ENCODE measurements at places on chromosomes 3 and 15.

DNA sequence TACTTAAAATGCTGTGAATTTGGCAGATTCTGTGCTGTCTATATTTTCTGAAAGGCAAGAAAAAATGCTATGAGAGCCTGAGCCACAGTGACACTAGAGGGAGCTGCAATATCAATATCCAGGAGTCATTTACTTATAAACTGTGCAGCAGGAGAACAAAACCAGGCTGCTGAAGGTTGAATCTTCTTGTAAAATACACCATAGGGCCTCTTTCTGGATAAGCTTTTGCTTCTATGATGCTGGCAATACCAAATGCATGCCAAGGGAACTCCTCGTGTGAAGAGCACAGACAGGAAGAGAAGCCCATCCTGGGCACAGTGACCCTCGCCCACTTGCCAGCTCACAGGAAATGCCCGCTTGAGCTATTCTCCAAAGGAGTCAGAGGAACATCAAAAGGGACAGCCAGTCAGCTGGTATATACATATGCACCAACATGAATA, 48.0 kb upstream of the TSPAN3 start:
- peaks cover 3% of the 10 kb centered on the region for H3K36me3 ChIP-seq
- no peak for DNase-seq
- H3K4me3 ChIP-seq, result no peak overlapping the region
- H3K27ac ChIP-seq, result no peak overlapping the region
- H3K4me1 ChIP-seq, result no peaks in the 10 kb centered on the region
- H3K27me3 ChIP-seq, result peaks cover 9% of the 10 kb centered on the region

DNA sequence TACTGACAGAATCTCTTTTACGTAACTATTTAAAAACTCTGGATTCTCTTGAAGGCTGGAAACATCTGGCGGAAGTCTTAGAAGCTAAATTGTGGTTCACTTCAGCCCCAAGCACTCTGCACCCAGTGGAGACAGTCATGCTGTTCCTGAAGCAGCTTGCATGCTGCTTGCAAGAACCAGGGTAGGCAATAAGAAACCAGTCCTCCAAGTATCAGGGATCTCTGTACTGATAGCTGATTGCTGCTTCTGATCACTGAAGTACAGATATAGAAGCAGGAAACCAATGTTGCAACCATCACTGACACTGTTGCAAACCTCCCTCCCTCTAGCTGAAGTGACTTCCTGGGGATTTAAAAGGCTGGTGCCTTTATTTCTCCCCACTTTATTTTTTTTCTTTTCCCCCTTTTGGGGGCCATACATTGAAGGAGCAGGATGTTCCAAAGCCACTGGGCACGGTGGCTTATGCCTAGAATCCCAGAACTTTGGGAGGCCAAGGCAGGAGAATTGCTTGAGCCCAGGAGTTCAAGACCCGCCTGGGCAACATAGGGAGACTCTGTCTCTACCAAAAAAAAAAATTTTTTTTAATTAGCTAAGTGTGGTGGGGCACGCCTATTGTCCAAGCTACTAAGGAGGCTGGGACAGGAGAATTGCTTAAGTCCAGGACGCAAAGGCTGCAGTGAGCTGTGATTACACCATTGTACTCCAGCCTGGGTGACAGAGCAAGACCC, 15.3 kb downstream of the SPCS1 start:
- no peaks in the 10 kb centered on the region for H3K4me1 ChIP-seq
- no peak overlapping the region for H3K27ac ChIP-seq
- no peak overlapping the region for H3K4me3 ChIP-seq
- H3K27me3 ChIP-seq, result no peaks in the 10 kb centered on the region
- DNase-seq, result no peak

DNA sequence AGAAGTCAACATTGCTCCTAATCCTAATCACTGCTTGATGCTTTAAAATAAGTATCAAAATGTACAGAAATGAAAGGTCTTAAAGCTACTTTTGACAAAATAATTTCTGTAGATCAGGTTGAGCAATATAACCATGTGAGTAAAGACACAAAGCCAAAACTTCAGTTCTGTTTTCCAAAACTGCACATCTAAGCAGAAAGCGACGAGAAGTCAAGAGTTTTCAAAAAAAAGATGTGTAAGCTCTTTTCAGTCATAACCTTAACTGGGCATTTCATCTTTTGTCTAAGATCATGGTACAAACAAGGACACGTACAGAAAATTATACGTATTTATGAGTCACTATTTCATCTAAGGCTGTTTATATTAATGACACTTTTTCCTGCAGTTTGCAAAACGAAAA, 608.8 kb downstream of the FOXP1 start:
- H3K4me1 ChIP-seq, result peaks cover 13% of the 10 kb centered on the region
- no peak for DNase-seq
- H3K36me3 ChIP-seq, result peaks cover 95% of the 10 kb centered on the region
- no peak overlapping the region for H3K27ac ChIP-seq
- no peaks in the 10 kb centered on the region for H3K27me3 ChIP-seq
- H3K4me3 ChIP-seq, result no peak overlapping the region

- peaks cover 46% of the 10 kb centered on the region for H3K36me3 ChIP-seq
- H3K27me3 ChIP-seq, result no peaks in the 10 kb centered on the region
- H3K4me3 ChIP-seq, result no peak overlapping the region
- no peaks in the 10 kb centered on the region for H3K4me1 ChIP-seq
- no peak overlapping the region for H3K27ac ChIP-seq
These were observed 56.3 kb downstream of the CCR4 start for GRCh38 chr3:33007776-33008175.

DNA sequence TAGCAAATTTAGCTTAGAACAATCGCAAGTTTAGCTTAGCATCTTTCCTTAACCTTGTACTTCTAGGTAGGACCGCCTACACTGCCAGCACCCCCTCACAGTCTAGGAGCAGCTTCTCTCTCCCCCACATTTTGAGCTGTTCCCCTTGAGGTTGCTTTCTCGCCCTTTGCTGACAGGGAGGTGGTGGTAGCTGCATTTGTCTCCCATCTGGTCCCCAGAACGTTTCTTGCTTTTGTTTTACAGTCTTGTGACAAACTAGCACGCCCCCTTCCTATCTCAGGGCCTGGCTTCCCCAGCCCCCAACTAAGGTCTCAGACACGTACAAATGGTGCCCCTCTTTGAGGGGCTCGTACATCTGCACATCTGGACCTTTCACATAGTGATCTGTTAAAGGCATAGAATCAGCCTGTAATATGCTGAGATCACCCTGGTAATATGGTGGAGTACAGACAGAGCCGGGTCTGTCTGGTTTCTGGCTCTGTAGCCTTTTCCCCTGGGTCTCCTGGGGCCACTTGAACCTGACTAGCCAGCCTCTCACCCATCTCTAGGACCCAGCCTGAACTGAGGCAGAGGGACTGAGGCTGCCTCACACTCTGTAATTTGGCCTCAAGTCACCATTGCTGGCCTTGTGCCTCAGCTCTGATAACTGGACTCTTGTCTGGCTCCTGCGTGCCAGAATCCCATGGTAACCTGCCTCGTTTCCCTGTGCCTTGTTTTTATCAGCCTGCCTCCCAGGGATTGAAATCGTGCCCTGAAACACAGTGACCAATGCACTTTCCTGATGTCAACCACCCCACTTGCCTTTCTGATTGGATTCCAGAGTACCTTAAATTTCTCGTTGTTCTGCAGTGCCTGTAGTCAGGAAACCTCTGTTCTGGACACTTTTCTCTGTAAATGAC, 27.7 kb downstream of the CRTC3 start:
- no peak overlapping the region for H3K4me3 ChIP-seq
- DNase-seq, result no peak

DNA sequence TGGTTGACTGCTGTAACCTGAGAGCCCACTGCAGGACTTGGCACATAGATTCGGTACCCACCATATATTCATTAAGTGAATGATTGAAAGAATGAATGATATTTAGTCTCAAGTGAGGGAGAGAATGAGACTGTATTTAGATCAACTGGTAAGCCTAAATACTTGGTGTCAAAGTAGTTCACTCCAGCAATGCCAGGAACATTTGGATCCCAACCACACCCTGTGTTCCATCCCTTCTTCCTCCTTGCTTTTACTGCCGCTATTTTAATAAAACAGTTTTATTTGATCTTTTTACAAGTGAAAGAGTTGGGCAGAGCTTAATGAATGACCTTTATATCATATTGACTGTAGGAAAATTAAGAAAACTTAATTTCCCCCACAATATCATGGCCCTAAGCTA, 473.6 kb upstream of the CBLB start:
- H3K27me3 ChIP-seq, result peaks cover 3% of the 10 kb centered on the region
- H3K4me1 ChIP-seq, result no peaks in the 10 kb centered on the region
- no peak overlapping the region for H3K27ac ChIP-seq
- no peak for DNase-seq

- no peak overlapping the region for H3K27ac ChIP-seq
- H3K27me3 ChIP-seq, result peaks cover 30% of the 10 kb centered on the region
- H3K36me3 ChIP-seq, result no peaks in the 10 kb centered on the region
- H3K4me1 ChIP-seq, result no peaks in the 10 kb centered on the region
- DNase-seq, result no peak
- no peak overlapping the region for H3K4me3 ChIP-seq
These were observed 7.7 kb upstream of the ROPN1B start for GRCh38 chr3:125961289-125961589.

GRCh38 chr3:147930232-147930807, 521.2 kb downstream of the ZIC1 start:
- H3K4me1 ChIP-seq, result peaks cover 25% of the 10 kb centered on the region
- no peaks in the 10 kb centered on the region for H3K36me3 ChIP-seq
- peak overlapping the region; percentile 50 for H3K27ac ChIP-seq
- no peaks in the 10 kb centered on the region for H3K27me3 ChIP-seq
- DNase-seq, result no peak

- peaks cover 45% of the 10 kb centered on the region for H3K4me1 ChIP-seq
- H3K4me3 ChIP-seq, result no peak overlapping the region
- DNase-seq, result no peak
These were observed 42.1 kb downstream of the CCDC33 start for GRCh38 chr15:74278207-74278606.

GRCh38 chr3:139518926-139519842, 20.4 kb downstream of the RBP1 start:
- DNase-seq, result no peak
- no peak overlapping the region for H3K4me3 ChIP-seq
- H3K27ac ChIP-seq, result peak overlapping the region; percentile 60
- H3K27me3 ChIP-seq, result peaks cover 2% of the 10 kb centered on the region
- H3K36me3 ChIP-seq, result peaks cover 63% of the 10 kb centered on the region

GRCh38 chr3:49841126-49841696, 15.2 kb downstream of the TRAIP start:
- peaks cover 2% of the 10 kb centered on the region for H3K27me3 ChIP-seq
- H3K27ac ChIP-seq, result peak overlapping the region; percentile 90
- peaks cover 32% of the 10 kb centered on the region for H3K36me3 ChIP-seq
- no peak overlapping the region for H3K4me3 ChIP-seq

DNA sequence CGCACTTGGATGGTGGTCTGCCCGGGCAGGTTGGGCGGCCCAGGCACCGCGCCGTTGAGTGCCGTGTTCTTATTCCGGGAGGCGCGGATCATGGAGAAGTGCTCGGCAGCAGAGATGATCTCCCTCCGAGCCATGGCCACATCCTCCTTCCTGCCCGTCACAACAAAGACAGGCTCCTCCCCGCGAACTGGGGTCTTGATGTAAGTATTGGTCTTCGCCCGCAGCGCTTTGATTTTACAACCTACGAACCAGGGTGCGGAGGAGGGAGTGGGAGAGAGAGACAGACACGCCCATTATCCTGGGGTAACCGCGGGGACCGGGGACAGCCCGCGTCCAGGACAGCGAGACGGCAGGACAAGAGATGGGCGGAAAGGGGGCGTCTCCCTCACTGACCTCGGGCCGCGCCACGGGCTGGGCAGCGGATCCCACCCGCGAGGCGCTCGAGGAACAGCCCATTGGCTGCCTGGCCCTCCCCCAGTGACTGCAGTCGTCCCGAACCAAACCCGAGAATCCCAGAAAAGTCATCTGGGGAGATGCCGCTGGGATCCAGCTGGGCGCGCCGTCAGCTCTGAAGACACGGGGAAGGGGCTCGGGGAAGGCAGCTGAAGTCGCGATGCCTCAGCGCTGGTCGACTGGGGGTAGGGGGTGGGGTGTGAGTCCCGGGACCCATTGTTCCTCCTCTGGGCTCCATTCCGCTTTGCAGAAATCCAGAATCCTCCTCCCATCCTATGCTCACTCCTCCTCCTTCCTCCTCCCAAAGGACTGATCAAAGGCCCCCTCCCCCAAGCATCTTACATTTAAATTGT, 1.2 kb downstream of the MEX3B start:
- peak overlapping the region; percentile 92 for H3K4me3 ChIP-seq
- H3K36me3 ChIP-seq, result peaks cover 18% of the 10 kb centered on the region
- H3K27me3 ChIP-seq, result no peaks in the 10 kb centered on the region
- peaks cover 62% of the 10 kb centered on the region for H3K4me1 ChIP-seq
- H3K27ac ChIP-seq, result peak overlapping the region; percentile 96
- peak; percentile 69 for DNase-seq

GRCh38 chr15:67670647-67671305, 128.3 kb downstream of the MAP2K5 start:
- no peaks in the 10 kb centered on the region for H3K27me3 ChIP-seq
- no peak for DNase-seq
- H3K36me3 ChIP-seq, result peaks cover 18% of the 10 kb centered on the region
- peaks cover 7% of the 10 kb centered on the region for H3K4me1 ChIP-seq
- H3K4me3 ChIP-seq, result no peak overlapping the region

DNA sequence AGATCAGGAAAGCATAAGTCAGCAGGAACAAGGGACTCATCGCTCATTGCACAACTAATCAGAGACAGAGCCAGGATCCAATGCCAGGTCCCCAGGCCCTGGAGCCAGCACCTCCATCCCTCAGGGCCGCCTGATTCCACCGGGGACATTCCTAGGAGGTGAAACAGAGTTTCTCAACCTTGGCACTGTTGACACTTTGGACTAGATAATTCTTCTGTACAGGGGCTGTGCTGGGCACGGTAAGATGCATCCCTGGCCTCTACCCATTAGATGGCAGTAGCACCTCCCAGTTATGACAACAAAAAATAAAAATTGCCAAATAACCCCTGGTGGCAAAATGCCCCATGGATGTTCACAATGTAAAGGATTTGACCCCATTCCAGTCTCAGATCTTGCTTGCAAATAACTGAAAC, 127.7 kb downstream of the MTHFS start:
- no peak for DNase-seq
- no peak overlapping the region for H3K4me3 ChIP-seq
- no peak overlapping the region for H3K27ac ChIP-seq
- H3K4me1 ChIP-seq, result no peaks in the 10 kb centered on the region
- H3K27me3 ChIP-seq, result no peaks in the 10 kb centered on the region
- no peaks in the 10 kb centered on the region for H3K36me3 ChIP-seq

DNA sequence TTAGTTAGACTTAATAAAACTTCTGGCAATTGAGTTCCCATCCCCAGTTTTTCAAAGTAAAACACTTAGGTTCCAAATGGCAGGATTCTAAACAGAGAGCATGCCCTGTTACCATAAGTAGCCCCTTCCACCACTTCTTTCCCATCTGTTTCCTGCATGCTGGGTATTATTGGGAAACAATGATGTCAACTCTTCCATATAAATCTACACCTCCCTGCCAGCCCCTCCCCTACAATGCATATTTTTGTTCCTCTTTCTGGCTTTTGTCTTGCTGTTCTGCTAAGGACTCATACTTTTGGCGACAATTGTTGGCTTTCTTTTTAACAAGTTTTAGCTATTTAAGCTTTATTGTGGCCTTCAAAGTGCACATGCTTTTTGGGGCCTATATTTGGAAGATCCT, 11.1 kb downstream of the ARHGAP31 start:
- peaks cover 16% of the 10 kb centered on the region for H3K36me3 ChIP-seq
- H3K27ac ChIP-seq, result no peak overlapping the region
- no peaks in the 10 kb centered on the region for H3K27me3 ChIP-seq

Measured in nephron progenitor cell (in vitro differentiated cells).